ENCODE measurements at places on chromosomes 2 and 18.
A peak's percentile ranks its signal among the peaks of the same experiment; 100 is the strongest.

- no peak for DNase-seq
Observed at GRCh38 chr2:127607399-127607908, 38.5 kb upstream of the GPR17 start.

DNA sequence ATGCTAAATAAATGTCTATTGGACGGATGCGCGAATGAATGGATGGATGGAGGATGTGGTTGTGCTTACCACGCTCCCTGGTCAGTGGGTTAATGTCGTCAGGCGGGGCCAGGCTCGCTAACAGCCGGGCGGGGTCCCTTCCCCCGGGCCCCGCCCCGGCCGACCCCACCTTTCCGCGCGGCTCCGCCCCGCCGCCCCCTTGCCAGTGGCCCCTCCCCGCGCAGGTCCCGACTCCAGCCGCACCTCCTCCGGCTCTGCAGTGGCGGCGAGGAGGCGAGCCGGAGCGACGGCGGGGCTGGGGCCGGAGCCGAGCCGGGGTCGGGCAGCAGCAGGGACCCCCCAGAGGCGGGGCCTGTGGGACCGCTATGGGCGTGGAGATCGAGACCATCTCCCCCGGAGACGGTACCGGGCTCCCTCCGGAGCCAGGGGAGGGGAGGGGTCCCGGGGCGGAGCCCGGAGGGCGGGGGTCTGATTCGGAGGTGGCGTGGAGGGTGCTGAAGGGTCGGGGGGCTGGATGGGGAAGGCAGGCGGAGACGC, at the start of gene FKBP1B:
TSS of gene FKBP1B (plus strand) at position 257 of the 537 bp plus-strand sequence. CDS start at position 366, 109 bp downstream.
- peak; percentile 33 for DNase-seq

- no peak for DNase-seq
Observed at GRCh38 chr2:184463102-184463865, 135.0 kb upstream of the ZNF804A start.

GRCh38 chr2:64331849-64332699, 121.9 kb upstream of the LGALSL start:
- DNase-seq: no peak

GRCh38 chr2:6730649-6731532, 134.8 kb downstream of the CMPK2 start:
- no peak for DNase-seq

DNA sequence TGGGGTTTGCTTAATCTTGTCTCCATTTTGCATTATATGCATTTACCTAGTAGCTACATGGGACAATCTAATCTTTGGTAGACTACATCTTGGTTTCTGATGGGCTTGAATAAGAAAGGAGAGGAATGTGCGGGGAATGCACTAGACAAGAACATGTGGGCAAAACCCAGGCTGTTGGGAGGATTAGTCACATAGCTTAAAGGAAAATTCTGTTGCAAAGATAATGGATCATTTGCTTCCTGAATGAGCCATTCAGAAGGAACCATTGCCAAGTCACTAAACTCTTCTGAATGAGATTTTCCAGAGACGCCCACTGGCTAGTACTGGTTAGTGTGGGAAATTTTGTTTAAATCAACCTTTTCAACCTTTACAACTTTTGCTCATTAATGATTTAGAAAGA, 84.8 kb downstream of the OSBPL6 start:
- DNase-seq: no peak

GRCh38 chr2:43513216-43513615, 82.6 kb downstream of the THADA start:
- no peak for DNase-seq

- DNase-seq: no peak
Observed at GRCh38 chr2:161245261-161245553, 63.0 kb upstream of the PSMD14 start.

GRCh38 chr2:149931486-149931885, 343.9 kb upstream of the MMADHC start:
- DNase-seq: no peak

- DNase-seq: no peak
Observed at GRCh38 chr18:54742120-54742519, 86.2 kb upstream of the RAB27B start.

- no peak for DNase-seq
Observed at GRCh38 chr2:40405465-40405864, 46.4 kb downstream of the SLC8A1 start.

DNA sequence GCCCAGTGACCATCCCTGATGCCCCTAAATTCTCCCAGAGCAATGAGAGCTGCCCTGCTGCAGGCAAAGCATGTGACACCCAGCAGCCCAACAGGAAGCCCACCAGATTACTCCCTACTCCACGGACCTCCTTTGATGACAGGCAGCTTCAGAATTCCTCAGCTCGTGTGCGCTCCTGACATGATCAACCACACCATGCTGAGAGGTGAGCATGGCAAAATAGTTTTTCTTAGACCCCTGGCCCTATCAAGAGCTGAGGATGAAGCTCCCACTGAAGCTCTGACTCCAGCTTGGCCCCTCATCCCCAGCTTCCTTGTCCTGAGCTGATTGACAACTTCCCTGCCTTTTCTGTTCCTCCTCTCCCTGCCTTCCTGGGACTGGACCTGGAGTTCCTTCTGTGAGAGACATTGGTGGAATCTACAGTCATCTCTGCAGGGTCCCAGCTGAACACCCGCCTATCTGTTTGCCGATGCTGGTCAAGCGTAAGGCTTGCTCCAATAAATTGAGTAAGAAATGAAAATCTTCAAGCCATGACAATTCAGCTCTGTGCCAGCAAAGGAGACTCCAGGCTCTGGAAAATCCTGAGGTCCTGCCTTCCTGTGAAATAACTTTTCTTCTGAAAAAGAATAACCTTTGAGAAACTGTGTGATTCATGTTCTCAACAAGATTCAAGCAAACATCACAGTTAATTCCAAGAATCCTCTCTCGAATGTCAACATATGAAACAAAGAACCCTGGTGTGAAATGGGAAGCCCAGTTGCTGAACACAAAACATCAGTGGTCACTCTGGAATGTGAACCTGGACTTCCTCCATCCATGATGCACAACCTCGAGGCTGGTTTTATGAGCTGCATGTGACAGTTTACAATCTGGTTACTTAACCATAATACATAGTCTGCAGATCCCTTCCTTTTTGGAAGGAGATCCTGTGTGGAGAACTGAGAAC, 201.1 kb downstream of the SPP2 start:
- DNase-seq: no peak

DNA sequence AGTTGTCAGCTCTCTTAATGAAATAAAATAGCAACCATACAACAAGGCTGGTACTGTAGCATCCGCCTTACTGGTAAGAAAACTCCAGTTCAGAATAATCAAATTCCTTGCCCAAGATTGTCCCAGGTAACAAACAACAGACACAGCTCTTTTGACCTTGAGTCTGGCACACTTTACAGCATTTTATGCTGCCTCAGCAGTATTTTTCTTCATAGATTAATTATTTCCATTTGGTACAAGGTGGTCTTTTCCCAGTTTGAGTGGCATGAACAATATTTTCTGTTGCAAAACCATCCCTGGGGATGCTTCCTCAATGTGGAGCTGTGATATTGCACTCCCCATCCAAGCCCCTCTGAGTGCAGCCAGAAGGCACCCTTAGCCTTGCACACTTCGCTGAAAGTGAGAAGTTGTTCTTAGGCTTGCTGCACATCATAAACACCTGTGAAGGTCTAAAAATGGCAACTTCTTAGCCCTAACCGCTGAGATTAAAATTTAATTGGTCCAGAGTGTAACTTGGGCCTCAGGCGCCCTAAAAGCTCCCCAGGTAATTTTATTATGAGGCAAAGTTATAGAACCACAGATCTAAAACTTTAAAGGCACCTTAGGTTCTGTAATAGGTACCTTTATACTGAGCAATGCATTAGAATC, 523.3 kb downstream of the CMPK2 start:
- DNase-seq: no peak

DNA sequence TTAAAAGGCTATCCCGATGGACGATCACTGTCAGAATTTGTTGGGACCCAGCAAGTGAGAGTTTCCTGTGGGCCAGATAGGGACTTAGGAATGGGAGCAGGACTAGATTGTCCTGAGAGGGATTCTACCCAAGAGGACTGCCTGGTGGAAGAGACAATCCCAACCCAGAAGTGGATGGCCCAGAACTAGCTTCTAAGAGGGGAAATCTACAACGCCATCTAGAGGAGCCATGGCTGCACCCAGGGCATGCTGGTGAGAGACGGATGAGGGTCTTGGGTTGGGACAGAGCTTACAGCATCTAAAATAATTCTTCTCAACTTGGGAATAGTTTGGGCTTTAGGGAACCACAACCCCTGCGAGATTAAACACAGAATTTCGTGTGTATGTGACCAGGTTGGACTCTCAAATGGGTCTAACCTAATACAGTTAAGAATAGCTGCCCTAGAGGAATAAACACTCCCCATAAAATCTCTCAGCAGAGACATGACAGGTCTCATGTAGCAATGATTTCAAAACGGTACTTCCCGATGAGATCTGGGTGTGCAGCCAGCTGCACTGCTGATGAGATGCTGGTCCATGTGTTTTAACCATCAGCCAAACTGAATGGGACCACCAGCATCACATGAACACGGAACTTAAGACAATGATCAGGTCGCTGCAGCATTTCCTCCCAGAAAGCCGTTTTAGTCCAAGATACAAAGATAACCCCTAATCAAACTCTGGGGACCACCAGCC, 50.8 kb downstream of the CCBE1 start:
- DNase-seq: no peak

DNA sequence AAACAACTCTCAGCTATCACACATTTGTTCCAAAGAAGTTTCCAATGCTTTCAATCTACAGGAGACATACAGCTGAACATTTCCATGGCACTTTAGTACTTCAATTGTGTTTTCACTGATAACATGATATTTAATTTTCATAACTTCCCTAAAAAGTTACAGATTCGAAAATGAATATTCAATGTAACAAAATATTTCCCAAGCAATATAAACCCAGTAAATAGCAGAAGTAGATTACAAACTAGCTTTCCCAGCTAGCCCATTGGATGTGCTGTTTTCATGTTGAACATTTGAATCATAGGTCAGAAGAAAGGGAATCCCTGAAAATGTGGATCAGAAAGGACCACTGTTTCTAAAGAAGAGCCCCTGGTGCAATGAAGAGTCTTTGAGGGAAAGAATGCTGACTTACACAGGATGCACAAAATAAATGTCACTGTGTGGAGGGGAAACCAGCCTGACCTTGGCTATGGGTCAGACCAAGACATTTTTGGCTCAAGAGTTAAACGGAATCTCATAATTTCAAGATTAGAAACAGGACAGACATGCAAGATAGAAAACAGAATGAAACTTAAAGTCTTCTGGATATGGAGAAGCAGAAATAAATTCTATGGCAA, 22.5 kb downstream of the CYTIP start:
- no peak for DNase-seq

- no peak for DNase-seq
Observed at GRCh38 chr2:43185146-43185545, 41.3 kb downstream of the ZFP36L2 start.

DNA sequence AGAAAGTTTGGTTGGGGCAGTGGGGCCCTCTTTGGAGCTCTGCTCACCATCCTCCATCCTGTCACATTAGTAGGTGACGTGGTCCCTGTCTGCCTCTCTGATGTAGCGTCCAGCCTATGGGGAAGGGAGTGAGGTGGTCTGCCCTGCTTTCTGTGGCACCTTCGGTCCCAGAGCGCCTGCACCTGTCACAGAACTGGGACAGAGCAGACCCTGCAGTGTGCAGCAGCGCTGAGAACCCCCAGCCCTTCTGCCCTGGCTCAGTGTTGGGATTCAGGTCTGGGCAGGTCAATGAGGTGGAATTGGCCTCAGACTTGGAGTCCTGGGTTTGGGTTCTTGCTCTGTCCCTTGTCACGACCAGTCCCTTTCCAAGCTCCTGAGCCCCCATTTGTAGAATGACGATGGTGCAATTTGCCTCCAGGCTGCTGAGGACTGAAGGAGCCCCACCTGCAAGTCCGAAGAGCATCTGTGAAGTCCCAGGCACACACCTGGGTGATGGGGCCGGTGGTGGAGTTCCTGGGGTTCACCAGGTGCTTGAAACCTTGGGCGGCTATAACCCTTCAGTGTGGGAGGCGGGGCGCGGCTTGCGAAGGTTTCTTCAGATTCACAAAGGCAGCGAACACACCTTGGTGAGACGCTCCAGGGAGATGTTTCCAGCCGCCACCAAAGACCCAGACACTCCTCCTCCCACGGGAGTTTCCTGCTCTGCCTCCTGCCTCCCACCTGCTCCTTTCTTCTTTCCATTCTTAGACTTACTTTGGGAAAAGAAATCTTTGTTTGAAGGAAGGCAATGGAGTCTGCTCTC, 265.4 kb upstream of the HDAC4 start:
- DNase-seq: no peak

DNA sequence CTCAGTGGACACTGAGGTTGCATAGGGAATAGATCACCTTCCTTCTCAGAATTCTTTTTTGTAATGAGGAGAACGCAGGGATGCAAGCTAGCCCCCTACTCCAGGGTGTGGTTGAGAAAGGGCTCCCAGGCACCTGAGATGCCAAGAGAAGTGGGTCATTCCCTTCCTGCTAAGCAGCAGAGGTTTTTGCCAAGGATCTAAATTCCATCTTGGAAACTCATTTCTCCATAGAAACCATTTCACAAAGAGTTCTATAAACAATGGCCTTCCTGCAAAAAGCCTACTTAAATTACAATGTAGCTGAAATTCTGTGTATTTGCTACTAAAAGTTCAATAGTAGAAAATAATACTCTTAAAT, 3.7 kb upstream of the PPP3R1 start:
- DNase-seq: no peak

- DNase-seq: no peak
Observed at GRCh38 chr18:12255626-12256026, 1.5 kb downstream of the CIDEA start.

- DNase-seq: no peak
Observed at GRCh38 chr2:3494984-3495666, 24.2 kb downstream of the ADI1 start.

- no peak for DNase-seq
Observed at GRCh38 chr2:160720098-160720497, 226.5 kb upstream of the RBMS1 start.

DNA sequence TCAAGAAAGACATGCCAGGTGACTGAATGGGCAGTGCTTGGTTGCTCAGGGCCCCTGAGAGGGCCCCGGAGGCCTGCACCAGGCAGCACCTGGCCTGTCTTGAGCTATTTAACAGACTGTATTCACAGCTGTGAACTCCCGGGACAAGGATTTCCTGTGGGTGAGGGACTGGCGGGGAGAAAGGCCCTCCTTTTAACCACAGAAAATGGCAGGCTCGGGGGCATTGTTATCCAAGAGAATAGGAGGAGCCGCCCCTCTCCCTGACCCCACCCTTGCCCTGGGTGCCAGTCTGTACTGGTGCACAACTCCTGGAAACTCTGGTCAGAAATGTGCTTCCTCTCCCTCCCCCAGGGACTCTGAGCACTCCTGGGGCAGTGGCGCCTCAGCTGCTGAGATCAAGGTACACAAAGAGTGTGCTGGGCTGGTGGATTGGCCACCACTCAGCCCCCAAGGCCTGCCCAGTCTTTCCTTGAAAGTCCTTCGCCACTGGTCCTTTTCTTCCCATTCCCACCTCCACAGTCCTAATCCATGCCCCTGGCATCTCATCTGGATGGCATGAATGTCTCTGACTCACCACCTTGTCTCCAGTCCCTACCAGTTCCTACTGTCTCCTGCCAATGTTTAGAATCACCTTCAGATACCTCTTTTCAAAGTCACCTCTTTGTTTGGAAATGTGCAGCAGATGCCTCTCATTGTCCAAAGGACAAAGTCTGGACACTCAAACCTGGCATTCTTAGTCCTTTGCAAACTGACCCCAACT, 19.6 kb upstream of the EPAS1 start:
- DNase-seq: no peak

Data from effector CD8-positive, alpha-beta T cell (primary cell).